ENCODE measurements at places on chromosomes 13 and 19.

DNA sequence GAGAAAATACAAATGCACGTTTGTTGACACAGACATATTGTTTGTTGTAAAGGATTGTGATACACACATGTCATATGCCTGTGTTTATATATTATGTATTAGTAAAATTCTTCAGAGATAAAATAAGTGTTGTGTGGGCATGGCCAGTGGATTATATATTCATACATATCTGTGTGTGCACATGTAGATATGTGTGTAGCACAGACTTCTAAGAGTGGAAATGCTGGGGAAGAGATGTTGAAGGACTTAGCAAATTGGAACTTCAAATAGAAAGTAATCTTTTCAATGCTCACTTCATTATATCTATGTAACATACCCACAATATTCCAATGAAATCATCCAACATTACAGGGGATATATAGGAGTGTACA lies 413.2 kb downstream of the LMO7 start:
- DNase-seq = no peak

- peak; percentile 63 for DNase-seq
Measured at GRCh38 chr19:47545061-47545948, 27.6 kb downstream of the ZNF541 start.

DNA sequence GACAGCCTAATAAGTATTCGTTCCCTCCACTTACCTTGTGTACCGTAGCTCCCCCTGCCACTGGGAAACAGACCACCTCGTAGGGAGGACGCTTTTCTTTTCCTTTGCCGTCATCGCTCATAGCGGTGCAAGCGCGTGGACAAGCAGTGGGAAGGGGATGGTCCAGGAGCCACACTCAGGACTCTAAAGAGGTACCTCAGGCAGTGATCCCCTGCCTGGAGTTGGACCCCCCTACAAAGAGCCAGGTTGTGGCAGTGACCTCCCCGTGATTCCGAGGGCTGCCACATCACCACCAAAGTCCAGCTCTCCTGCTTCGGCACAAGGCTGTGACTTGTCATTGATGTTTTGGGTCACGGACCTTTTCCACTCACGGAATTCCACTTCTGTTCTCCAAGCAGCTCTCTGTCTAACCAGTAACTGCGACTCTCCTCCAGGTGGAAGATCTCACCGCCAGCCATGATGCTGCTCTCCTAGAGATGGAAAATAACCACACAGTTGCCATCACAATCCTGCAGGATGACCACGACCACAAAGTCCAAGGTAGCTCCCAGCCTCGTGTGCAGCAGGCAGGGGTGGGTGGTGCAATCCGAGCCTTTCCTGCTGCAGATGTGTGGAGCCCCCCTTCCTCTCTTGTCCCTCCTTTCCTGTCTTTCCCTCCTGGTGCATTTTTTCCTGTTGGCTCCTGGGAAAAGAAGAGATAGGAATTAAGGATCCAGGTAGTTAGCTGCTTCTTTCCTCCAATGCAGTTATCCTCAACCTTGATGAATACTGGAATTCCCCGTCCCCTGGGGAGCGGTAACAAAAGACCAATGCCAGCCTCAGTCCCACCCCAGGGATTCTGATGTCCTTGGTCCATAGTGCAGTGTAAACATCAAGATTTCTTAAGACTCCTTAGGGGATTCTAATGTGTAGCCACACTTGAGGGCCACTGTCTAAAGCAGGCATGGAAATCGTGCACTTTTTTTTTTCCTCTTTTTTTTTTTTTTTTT lies 107.7 kb downstream of the SLC7A1 start:
- DNase-seq = no peak

DNA sequence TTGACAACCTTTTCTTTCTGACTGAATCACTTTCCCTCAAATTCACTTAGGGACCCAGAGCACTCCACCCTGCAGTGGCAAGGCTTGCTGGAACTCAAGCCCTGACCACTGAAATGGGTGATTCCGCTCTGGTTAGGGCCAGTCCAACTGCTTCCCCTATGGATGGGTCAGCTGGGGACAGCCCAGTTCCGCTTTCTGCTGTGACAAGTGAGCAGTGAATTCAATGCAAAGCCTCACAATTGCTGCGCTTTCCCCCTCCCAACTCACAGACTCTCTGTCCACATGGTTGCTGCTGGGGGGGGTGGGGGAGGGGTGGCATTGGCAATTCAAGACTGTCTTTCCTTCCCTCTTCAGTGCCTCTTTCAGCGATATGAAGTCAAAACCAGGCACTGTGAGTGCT lies 18.7 kb downstream of the CD70 start:
- DNase-seq = no peak

DNA sequence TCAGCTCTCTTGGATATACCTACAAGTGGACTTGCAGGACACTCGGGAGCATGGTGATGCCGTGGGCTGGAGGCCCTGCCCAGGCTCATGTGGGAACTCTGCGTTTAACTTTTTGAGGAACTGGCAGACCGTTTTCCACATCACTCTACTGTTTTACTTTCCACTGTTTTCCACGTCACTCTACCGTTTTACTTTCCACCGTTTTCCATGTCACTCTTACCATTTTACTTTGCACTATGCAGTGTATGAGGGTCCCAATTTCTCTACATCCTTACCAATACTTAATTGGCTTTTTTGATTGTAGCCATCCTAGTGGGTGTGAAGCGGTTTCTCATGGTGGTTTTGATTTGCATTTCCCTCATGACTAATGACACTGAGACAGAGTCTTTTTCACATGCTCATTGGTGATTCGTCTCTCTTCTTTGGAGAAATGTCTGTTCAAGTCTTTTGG lies 40.5 kb downstream of the GATAD2A start:
- DNase-seq = no peak

GRCh38 chr19:1811472-1811894 lies 593 bp downstream of the ATP8B3 start:
- DNase-seq = no peak

DNA sequence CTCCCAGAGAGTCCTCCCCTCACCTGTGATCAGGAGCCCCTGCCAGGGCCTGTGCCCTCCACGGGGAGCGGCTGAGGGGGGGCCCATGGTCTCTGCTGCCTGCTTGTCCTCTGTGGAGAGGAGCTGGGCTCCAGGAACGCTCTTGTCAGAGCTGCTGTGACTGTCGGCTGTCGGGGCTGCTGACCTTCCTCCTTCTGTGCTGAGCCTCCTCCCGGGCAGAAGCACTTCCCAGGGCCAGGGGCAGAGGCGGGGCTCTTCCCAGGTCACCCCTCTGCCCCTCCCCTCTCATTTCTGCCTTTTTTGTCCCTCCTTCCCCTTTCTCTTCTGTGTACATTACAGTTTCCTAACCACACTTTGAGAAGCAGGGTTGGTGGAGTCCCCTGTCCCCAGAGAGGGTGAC lies at the start of gene CEACAM4:
Gene CEACAM4, minus strand, starts transcription at position 198 of the 400 bp plus-strand sequence. Its CDS starts 111 bp downstream, at position 87.
- no peak for DNase-seq

GRCh38 chr19:1585243-1585580 lies 7.5 kb downstream of the MBD3 start:
- DNase-seq = no peak

GRCh38 chr19:45739498-45740439 lies 6.5 kb downstream of the MEIOSIN start:
- no peak for DNase-seq

DNA sequence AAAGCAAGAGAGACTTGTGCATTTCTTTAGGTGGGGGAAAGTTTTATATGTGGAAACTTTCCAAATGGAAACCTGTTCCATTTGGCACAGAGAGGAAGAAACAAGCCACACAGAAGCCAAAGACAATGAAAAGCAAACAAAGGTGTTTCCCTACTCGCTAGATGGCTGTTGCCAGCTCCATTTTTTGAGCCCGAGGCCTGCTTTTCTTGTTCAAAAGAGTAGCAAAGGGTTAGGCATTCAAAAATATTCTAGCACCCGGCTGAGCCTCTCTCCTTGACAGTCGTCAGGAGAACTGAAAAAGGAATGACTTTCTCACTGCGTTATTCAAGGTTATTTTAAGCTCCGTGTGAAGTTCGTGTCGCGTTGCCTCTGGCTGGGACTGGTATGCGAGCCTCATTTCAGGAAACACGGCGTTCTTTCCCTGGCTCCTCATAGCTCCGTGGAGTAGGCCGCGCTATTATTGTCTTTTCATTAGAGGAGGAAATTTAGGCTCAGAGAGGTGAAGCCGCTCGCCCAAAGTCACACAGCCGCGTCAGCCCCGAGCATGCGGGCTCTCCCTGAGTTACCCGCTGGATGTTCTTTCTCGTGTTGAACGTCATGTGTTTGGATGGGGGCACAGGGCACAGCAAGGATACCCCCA lies 7.6 kb downstream of the TRPM4 start:
- DNase-seq = no peak

DNA sequence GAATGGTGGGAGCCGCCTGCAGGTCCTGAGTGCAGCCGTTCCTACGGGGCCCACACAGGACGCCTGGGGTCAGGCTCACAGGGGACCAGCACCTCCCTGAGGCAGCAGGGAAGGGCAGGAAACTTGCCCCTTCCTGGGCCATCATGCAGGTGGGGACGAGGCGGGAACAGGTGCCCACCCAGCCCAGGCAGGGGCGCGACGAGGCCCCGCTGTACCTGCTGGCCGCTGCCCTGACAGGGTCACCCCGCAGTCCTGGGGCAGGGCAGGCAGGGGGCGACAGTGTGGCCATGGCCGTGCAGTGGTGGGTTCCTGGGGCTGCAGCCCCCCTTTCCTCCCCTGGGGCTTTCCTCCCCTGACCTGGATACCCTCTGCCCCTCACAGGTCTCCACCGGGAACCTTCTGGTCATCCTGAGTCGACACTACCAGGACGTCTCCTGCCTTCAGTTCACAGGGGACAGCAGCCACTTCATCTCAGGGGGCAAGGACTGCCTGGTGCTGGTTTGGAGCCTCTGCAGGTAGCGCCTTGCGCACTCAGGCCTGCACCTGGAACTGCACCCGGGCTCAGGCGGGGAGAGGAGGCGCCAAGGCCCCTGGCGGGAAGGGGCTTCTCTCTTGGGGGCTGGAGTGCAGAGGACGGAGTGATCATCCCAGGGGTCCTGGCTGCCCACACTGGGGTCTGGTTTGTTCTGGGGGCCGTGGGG lies 5.4 kb downstream of the WDR18 start:
- DNase-seq = no peak

DNA sequence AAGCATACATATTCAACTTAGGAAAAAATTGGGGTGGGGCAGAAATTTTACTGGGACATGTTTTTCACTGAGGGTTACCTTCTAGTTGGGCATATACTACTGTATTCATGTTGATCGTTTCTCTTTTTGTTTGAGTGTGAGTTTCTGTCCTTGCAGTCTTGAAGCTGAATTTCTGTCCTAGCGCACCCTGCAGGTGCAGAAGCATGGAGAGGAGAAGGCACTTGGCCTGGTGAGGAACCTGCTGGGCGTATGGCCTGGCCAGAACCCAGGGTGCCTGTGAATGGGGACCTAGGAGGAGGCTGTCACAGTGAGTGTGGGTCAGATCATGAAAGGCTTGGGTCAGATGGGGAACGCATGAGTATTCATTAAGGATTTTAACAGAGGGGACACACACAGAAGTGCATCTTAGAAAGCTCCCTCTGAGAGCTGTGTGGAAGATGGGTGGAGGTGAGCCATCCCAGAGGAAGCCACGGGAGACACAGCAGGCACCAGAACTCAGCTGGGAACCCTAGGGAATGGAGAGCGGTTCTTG lies 36.8 kb downstream of the SERP2 start:
- no peak for DNase-seq

- DNase-seq = no peak
Measured at GRCh38 chr19:28296506-28296905, 916.4 kb downstream of the UQCRFS1 start.

- DNase-seq = no peak
Measured at GRCh38 chr19:16136185-16136999, 7.1 kb upstream of the HSH2D start.

- no peak for DNase-seq
Measured at GRCh38 chr19:3645067-3645396, 18.4 kb upstream of the CACTIN start.

GRCh38 chr19:49427339-49427738 lies 2.2 kb downstream of the GFY start:
- no peak for DNase-seq

- no peak for DNase-seq
Measured at GRCh38 chr13:33956346-33956745, 138.4 kb downstream of the RFC3 start.

GRCh38 chr19:37470216-37470615 lies 1.1 kb downstream of the ZNF570 start:
- DNase-seq = peak; percentile 4

- no peak for DNase-seq
Measured at GRCh38 chr19:1774989-1775772, 21.9 kb downstream of the ONECUT3 start.

DNA sequence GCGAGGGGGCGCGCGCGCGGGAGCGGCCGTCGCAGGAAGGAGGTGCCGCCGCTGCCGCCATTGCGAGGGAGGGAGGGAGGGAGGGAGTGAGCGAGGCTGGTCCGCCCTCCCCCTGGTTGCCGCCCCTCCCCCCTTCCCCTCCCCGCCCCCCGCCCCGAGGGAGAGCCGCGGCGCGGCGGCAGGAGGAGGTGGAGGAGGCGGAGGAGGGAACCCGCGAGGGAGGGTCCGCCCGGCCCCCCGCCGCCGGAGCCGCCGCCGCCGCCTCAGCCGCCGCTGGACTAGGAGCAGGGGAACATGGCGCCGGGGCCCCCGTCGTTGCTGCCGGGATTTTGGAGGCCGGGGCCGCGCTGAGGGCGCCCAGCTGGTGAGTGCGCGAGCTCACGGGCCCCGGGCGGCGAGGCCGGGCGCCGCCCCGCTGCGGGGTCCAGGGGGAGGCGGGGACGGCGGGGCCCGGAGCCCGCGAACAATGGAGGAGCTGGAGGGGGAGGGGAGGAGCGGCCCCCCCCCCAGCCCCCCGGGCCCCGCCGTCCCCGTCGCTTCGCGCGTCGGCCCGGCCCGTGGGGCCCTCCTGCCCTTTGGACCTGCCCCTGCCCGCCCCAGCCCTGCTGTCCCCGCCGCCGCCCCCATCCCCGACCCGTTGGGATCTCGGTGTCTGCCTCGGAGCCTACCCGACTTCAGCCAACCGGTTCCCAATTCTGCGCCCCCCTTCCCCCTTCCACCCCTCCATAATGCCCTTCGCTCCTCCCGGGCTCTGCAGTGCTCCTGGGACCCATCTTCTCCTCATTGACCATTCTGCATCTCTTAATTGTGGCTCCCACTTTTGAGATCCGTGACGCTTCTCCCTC lies at the start of gene ARHGAP35:
Gene ARHGAP35, plus strand, starts transcription at position 152 of the 845 bp plus-strand sequence. CDS start 57,679 bp downstream, outside the sequence.
- DNase-seq = no peak

DNA sequence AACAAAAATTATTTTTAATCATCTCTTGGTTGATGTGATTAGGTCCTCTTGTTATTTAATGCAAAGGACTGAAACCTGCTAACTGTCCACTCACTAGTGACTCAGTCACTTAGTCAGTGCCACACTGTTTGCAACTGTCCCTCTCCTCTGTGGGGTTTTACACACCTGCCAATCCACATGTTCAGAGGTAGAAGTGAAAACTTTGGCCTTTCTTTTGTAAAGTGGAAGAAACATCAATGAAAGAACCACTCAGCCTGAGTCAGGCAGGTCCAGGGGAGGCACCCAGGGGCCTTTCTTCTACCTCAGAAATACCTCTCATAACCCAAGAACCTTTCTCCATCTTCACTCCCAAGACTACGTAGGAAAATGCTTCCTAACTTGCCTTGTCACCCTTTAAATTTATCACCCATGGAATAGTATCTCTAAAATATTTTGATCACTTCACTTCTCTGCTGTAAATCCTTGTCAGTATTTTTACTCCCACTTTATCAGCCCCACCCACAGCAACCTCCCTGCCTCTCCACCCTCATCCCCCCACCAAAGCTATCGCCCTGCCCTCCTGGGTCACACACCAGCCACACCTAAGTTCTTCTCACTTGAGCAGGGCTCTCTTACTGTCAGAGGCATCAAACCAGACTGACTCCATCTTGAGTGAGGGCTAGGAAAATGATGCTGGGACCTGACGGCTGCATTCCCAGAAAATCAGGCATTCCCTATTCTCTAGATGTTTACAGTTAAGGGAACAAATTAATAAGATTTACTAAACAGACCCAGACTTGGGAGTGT lies 29.6 kb upstream of the EEF1AKMT1 start:
- no peak for DNase-seq

GRCh38 chr13:99528547-99528946 lies 27.3 kb downstream of the TM9SF2 start:
- DNase-seq = peak; percentile 16
